ENCODE measurements at places on chromosomes 5 and 9. TPM values are rescaled to one million over a fixed set of nuclear protein-coding genes. Genes with fewer than 3 reads are reported as not detected.

PFN3 gene
- not detected for total RNA-seq

EPB41L4B gene
- 3.5 TPM for total RNA-seq

DNA sequence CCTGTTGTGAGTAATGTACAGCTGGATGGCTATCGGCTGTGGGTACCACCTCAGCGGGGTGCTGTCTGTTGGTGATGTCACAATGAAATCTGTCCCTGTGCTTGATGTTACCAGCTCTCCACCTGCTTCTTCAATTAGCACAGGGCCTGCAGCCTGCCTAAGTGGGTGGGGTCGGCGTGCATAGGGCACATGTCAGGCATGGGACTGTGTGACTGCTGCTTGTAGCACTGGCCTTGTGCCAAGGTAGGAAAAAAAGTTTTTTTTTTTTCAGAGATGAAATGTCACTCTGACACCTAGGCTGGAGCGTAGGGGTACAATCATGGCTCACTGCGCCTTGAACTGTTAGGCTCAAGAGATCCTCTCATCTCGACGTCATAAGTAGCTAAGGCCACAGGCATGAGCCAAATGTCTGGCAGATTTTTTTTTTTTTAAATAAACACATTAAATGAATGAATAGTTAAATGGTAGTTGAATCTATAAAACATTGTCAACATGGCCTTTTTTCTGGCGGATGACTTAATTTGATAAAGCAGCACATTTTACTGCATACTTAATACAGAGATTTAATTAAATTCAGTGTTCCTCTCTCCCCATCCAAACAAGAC, 222.5 kb downstream of the NXNL2 start:
- DNase-seq = no peak

- DNase-seq = no peak
These were observed 346.8 kb downstream of the TRIM36 start for GRCh38 chr5:114822863-114823262.

GRCh38 chr9:132582276-132582785, at the start of gene BARHL1:
BARHL1 (plus strand) TSS chr9:132582606; CDS start chr9:132582798, 192 bp downstream.
- no peak for DNase-seq

DNA sequence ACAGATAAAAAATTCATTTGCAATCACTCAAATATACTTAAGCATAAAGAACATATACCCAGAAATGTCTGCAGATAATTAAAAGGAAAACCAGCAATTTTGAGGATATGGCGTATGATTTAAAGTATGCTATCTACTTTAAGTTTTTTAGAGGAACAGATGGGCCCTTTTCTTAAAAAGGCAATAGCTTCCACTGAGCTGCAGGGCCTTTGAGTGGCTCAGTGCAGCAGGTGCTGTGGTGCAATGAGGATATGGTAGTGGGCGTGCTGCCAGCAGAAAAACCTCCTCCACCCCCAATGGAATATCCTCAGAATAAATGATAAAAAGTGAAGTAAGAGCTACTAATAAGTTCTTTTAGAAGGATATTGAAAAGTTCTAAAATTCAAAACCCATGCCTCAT, 814.5 kb downstream of the MTRR start:
- no peak for DNase-seq

GRCh38 chr9:134055981-134056461, 11.8 kb downstream of the BRD3 start:
- peak; percentile 91 for DNase-seq

Measured in mammary epithelial cell (primary cell).